ENCODE measurements at places on chromosomes 12 and 14.

DNA sequence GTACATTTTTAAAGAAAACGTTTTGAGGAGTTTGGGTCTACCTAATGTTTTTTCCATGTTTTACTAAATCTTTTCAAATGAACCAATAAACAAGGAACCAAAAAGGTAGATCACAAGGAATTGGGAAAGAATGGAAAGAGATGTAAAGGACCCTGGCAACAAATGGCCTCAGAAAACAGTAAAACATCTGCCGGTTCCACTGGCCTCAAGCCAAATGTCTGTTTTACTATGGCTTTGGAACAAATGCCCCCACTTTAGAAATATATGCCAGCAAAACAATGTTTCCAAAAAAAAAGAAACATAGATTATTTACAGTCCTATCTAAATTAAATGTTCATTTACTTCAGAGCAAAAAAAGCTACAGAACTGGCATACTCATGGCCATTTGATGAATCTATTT, 3.0 kb downstream of the TRMT5 start:
- peak; percentile 70 for DNase-seq

DNA sequence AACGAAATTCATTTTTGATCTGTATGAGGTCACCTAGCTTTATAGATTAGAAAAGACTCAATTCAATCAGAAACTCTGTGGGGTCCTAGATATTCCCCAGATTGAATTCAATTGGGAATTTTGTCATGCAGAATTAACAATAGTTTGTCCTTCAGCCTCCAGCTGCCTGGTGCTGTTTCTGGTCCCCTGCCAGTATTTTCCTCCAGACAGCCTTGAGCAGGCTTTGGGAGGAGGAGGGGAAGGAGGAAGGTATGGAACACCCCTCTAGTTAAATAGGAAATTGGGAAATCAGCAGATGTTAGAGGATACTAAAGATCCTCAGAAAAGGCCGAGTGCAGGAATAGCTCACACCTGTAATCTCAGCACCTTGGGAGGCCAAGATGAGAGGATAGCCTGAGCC, 10.6 kb downstream of the GRIP1 start:
- DNase-seq = peak; percentile 77

GRCh38 chr14:61183196-61183885, 97.8 kb downstream of the TMEM30B start:
- DNase-seq = no peak

DNA sequence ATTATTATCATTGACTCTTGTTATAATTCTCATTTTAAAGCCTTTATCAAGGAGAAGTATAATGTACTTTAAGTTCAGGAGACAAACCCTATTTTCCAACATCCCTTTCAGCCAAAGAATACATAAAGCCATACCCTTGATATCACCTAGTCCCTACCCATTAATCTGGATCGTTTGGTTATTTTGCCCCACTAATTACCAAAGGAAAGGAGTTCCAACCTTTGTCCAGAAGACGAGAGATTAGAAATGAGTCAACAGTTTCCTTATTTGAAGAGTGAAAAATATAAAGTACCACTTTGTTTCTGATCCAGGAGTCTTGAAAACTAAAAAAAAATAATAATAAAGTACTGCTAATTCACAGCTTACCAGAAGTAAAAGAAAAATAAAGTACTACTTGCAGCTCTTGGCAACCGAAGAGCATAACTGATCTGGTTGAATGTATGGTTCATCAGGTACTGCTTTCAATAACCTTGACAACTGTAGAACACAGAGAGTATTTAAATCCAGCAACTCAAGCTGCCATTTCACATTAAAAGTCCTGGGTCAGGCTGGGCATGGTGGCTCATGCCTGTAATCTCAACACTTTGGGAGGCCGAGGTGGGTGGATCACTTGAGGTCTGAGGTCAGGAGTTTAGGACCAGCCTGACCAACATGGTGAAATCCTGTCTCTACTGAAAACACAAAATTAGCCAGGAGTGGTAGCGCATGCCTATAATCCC, 33.7 kb downstream of the LIMA1 start:
- no peak for DNase-seq

DNA sequence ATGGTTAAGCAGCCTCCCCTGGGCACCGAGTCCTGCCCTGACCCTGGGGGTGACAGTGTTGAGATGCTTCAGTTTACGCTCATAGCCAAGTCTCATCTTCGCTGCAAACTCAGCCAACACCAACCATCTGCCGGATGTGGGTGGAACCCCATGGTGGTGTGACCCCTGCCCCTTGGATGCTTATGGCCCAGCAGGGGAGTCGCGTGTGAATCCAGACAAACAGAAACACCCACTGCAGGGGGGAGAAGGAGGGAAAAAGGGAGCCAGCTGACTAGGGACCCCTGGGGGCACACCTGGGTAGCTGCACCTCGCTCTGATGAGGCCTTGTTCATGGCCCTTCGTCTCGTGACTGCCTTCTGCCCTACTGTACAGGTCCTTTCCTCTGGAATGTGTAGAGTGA, 23.8 kb downstream of the AACS start:
- no peak for DNase-seq

- peak; percentile 78 for DNase-seq
Observed at GRCh38 chr14:56659964-56660551, 80.5 kb downstream of the TMEM260 start.

DNA sequence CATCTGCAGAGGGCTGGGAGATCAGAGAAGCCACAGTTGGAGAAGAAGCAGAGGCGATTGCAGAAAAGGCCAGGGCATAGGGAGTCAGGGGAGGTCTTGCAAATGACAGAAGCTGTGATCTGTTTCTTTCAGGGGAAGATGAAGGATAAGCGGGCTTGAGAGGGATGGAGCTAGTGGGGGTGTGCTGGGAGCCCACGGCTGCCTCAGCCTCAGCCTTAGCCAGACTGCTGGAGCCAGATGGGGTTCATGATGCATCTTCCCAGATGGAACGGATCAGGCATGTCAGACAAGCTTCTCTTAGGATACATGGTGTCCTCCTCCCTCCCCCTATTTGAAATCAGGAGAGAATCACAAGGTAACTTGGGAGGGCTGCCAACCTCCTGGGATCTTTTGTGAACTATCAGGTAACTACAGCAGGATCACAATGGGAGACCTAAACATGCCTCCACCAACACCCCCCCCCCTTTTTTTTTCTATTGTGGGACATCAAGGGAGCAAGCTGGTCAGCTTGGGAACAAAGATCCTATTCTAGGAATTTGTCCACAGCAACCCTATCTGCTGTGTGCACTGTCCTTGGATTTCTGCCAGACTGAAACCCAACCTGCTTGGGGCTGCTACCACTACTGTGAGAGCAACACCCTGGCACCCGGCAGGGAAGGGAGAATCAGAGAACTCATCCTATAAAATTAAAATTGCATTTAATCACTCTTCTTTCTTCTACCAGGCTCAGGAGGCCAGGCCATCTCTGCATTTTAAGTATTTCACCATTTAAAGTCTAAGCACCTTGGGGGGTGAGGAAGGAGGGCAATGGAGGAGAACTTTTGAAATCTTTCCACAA, 10.7 kb upstream of the ATP2A2 start:
- DNase-seq = peak; percentile 74

DNA sequence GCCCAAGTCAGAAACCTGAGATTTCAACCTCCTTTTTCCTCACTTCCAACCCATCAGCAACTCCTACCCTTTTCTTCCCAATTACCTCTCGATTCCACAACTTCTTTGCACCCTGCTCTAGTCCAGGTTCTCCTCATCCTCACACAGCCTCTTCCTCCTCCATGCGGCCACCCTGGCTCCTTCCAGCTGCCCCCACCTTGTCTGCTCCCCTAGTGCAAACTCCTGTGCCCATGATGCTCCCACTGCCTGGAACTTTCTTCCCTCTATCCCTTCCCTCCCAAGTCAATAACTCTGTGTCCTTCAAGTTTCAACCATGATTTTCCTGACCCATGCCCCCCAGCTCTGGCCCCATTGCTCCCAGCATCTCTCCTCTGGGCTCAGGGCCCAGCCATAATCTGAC, 17.3 kb downstream of the SELPLG start:
- DNase-seq = no peak

GRCh38 chr14:100981809-100982208, 78.3 kb upstream of the RTL1 start:
- no peak for DNase-seq

- no peak for DNase-seq
Observed at GRCh38 chr14:28666961-28667360, 99.6 kb upstream of the FOXG1 start.

GRCh38 chr12:123987022-123987421, 14.0 kb downstream of the ZNF664 start:
- no peak for DNase-seq

DNA sequence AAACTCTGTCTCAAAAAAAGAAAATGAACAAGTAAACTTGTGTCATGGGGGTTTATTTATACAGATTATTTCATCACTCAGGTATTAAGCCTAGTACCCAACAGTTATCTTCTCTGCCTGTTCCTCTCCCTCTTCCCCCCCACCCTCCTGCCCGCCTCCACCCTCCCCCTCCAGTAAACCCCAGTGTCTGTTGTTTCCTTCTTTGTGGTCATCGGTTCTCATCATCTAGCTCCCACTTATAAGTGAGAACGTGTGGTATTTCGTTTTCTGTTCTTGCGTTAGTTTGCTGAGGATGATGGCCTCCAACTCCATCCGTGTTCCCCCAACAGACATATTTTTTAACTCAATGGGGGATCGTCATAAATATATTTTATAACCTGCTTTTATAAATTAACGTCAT, 12.3 kb downstream of the IL31 start:
- no peak for DNase-seq

GRCh38 chr12:4421590-4422031, 24.0 kb downstream of the FGF6 start:
- DNase-seq = peak; percentile 58
